ENCODE measurements at places on chromosomes 2 and 18.

DNA sequence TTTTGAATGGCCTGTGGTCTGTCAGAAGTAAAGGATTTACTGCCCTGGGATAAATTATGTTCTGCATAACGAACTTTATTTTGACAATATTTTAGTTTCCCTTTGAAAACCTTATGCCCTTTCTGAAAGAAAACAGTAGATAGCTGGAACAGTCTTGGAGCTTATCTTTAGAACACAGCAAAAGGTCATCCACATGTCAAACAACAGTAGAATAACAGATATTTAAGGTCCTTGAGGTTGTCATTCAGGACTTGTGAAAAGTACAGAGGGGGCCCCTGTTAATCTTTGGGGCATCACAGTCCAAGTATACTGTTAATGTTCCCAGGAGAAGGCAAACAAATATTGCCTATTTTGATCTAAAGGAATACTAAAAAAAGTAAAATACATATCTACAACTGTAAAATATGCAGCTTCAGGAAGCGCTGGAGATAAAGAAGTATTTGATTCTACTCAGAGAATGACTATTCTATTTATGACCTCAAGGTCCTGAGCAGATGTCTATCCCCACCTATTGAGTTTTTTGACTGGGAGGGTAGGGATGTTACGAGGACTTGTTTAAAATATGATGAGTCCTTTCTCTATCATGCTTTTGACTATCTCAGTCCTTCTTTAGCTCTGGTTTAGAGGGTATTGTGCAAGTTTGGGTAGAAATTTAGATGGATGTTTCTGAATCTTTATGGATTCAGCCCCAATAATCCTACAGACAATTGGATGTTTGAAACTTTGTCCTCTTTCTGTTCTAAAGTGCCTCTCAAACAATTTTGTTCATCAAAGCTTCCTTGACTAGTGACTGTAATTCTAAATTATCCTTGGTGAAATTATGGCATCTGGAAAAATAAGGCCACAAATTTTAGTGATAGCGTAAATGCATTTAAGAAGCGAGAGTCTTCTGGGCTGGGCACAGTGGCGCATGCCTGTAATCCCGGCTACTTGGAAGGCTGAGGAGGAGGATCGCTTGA lies 25.1 kb upstream of the TMEM214 start:
- no peak for DNase-seq

- DNase-seq: no peak
Measured at GRCh38 chr2:46297546-46298271, 502 bp downstream of the EPAS1 start.

DNA sequence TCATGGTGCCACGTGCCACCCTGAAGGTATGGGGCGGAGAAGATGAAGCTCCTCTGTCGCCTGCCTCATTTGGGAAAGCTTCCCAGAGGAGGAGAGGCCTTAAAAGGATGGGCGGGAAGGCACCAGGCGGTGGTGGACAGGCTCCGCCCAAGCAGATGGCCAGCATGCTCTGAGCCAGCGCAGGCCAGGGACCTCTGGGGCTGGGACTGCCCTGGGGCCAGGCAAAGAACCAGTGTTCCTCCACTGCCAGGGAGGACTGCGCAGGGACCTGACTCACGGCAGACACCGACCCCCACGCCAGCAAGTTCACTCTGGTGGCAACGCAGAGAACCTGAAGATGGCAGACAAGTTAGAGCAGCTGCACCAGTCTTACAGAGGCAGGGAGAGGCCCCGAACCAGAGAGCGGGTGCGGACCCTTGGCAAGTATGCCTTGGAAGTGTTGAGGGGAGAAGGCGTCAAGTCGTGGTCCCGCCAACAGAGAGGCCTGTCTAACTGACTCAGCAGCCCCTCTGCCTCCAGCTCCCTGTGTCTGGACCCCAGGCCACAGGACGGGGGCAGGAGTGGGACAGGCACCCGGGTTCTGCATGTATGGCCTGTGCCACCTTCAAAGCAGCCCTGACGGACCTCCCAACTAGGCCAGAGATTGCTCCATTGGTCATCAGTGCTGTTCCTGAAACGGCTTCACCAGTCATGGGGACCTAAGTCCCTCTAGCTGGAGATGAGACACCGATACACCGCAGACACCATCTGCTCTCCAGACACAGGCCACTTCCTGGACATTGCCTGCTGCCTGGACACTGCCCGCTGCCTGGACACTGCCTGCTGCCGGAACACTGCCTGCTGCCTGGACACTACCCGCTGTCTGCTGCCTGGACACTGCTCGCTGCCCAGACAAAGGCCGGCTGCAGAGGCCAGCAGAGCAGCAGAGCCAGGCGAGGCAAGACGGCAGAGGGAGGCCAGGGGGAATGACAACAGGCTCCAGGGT lies 124.7 kb downstream of the HDAC4 start:
- DNase-seq: peak; percentile 86

- DNase-seq: peak; percentile 35
Measured at GRCh38 chr2:224938651-224939182, 103.6 kb downstream of the DOCK10 start.

DNA sequence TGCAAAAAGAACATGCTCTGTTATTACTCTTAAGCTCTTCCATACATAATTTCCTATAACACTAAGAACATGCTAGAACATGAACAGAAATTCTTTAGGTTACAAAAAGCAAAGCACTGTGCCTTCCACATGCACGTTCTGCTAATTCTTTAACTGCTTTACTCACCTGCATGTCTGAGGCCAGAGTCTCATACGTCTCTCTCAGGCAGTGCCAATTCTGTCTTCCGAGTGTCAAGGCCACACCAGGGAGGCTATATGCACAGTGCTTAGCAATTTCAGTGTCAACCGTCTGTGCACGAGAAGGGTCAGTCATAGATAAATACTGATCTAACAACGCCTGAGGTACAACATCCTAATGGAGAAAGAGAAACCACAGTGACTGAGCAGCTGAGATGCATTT lies 55.1 kb downstream of the PPP4R1 start:
- DNase-seq: peak; percentile 18

GRCh38 chr2:39099870-39100728 lies 20.8 kb downstream of the SOS1 start:
- DNase-seq: no peak

DNA sequence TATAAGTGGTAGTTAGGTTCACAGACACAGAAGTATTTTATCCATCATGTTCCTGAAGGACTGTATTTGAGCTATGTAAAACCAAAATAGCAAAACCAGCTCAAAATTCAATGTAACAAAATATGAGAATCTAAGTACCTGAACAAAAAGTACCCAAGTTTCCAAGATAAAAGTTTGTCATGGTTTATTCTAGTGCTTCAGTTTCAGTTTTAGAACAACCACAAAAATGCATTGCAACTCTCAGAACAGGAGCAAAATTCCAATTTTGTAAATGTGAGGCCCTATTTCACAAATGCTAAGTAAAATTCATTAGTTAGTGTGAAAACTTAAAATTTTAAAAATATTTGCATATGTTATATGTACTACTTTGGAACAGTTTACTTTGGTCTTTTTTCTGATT lies 5.0 kb upstream of the ALPK2 start:
- no peak for DNase-seq

DNA sequence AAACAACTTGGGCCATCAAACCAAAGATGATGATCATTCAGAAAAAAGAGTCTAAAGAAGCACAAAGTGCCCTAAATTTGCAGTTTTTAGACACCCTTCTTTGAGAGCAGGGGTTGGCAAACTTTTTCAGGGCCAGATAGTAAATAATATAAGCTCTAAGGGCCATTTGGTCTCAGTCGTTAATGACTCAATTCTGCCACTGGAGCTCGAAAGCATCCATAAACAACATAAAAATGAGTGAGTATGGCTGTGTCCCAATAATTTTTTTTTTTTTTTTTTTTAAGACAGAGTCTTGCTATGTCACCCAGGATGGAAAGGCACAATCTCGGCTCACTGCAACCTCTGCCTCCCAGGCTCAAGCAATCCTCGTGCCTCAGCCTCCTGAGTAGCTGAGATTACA lies 152.3 kb downstream of the DTNB start:
- DNase-seq: no peak

- DNase-seq: no peak
Measured at GRCh38 chr2:190537765-190538164, 3.2 kb upstream of the NEMP2 start.

- DNase-seq: no peak
Measured at GRCh38 chr18:72378016-72378415, 166.1 kb downstream of the CBLN2 start.

- no peak for DNase-seq
Measured at GRCh38 chr2:20672201-20672951, 5.4 kb downstream of the GDF7 start.

DNA sequence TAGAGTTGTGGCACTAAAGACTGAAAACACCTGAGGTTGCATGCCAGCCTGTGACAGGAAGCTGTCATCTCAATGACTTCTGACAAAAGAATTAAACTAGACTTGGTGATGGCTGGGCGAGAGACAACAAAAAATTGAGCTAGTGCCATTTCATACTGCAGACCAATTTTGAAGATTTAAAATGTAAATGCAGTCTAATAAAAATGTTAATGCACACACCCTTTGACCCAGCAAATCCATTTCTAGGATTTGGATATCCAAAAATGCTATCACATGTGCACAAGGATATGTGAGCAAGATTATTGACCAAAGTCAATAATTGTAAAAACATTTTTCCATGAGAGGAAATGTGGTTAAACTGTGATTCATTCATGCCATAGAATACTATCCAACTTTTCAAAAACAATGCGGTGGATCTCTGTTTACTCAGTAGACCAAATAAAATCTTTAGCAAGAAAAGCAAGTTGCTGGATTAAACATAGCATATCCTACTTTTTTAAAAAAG lies 5.6 kb downstream of the FBXO36 start:
- no peak for DNase-seq

DNA sequence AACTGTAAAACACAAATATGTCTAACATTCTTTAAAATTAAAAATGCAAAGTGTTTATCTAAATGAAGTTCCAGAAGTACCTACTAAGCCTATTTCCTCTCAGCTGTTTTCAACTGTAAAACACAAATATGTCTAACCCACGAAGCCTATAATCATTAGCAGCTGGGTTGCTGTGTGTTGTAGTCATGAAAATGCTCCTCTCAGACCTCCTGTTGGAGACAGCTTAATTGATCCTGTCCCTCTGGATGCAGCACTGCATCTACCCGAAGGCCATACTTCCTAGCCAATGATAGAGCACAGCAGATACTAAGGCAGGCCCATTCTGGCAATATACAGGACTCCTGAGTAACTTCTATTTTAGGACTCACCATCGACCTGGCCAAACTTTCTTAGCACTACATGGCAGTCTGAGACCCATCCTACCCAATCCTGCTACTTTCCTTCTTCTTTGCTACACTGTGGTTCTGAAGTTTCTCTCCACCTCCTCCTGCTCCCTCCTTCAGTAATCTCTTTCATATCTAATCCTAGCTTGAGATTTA lies 92.5 kb upstream of the RBBP8 start:
- DNase-seq: no peak

DNA sequence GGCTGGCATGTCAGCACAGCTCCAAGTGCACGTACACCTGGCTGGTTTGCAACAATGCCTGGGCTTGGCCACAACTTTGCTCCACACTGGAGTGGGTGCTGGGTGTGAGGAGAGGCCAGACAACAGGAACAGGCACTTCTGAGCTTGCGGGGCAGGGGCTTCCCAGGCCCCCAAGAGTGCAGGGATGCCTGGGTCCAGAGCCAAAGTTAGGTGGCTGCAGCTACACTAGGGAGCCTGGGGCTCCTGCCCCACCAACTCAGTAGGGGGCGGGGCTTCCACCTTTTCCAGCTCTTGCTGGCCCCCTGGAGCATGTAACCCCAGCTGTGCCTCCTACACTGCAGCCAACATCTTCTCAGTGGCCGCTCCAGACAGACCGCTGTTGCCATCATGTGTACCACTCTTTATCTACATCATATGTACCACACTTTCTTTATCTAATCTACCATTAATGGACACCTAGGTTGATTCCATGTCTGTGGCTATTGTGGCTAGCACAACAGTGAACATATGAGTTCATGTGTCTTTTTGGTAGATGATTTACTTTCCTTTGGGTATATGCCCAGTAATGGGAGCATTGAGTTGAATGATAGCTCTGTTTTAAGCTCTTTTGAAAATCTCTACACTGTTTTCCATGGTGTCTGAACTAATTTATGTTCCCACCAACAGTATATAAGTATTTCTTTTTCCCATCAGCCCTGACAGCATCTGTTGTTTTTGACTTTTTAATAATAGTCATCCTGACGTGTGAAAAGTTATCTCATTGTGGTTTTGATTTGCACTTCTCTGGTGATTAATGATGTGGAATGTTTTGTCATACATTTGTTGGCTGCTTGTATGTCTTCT lies 87.9 kb downstream of the ZNF804A start:
- DNase-seq: no peak

GRCh38 chr2:65300134-65300760 lies 72.6 kb downstream of the ACTR2 start:
- no peak for DNase-seq

- no peak for DNase-seq
Measured at GRCh38 chr18:48815581-48816324, 135.0 kb downstream of the SMAD7 start.
